ENCODE measurements at places on chromosomes 7 and 10. TPM values are rescaled to one million over a fixed set of nuclear protein-coding genes. Genes with fewer than 3 reads are reported as not detected.

DNA sequence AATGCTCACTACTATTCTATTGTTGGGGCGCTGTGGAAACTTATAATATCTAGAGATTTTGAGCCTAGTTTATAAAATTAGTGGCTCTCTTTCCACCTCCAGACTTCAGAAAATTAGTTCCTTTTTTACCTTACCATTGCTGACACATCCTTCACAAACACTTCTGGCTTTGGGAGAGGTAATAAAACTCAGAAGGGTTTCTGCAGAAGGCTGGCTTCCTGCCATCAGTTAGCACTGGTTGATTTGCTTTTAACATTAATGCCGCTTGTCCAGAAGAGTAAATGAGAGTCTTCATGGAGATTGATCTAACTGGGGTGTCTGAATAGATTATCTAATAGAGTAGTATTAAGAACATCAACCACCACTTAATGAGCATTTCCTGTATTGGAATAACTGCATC, 20.3 kb downstream of the ACSM6 start:
- DNase-seq = no peak

DNA sequence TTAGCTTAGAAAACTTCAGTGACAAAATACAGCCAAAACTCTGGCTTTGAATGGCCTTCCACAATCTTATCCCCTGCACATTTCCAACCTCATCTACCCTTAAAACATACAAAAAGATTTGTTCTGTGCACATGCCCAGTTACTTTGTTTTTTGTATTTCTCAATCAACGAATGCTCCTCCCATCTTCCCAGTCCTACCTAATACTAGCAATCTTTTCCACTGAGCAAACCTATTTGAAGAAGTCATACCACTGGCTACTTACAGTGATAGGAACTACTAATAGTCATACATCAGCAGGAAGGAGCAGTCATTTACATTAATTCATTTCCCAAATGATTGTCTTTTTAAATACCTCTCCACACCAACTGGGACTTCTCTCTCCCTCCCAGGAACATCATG, 2.5 kb downstream of the USP54 start:
- DNase-seq = no peak

GRCh38 chr10:112124866-112125265, 58.7 kb downstream of the GPAM start:
- no peak for DNase-seq

DNA sequence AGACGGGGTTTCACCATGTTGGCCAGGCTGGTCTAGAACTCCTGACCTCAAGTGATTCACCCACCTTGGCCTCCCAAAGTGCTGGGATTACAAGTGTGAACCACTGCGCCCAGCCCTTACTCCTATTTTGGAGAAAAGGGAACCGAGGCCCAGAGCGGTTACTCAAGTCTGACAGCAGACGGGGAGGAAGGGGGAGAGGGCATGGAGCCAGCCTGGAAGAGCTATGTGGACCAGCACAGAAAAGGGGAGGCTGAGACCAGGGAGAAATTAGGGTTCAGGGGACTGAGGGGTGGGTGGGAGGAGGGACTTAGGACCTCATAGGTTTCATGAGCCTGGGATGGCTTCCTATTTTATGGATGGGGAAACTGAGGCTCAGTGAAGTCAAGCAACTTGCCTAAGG, 1.5 kb downstream of the SFRP5 start:
- no peak for DNase-seq

DNA sequence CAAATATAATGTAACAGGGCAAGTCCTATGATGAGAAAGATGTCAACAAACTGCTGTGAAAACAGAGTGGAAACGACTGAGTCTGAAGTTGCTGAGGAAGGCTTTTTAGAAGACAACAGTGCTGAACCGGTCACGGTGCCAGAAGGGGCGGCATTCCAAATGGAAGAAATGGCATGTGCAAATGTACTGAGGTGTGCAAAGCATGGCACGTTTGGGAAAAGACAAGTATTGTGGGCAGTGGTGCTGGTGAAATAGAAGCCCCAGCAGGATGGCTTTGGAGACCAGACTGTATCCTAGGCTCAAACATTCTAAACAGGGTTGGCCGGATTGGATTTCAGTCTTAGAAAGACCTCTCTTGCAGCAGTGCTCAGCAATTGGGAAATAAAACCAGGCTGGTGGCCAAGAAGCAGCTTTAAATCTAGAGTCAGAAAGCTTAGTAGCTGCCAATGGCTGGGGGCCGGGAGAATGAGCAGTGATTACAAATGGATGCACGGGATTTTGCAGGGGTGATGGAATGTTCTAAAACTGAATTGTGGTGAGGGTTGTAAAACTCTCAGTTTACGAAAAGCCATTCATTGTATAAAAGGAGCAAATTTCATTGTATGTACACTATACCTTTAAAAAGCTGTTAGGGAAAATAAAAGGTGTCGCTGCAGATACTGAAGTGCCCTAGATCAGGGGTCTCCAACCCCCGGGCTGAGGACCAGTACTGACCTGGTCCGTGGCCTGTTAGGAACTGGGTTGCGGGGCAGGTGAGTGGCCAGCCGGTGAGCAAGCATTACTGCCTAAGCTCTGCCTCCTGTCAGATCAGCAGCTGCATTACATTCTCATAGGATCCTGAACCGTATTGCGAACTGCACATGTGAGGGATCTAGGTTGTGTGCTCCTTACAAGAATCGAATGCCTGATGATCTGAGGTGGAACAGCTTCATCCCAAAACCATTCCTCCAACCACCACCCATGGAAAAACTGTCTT, 141.6 kb downstream of the HIBADH start:
- no peak for DNase-seq

DNA sequence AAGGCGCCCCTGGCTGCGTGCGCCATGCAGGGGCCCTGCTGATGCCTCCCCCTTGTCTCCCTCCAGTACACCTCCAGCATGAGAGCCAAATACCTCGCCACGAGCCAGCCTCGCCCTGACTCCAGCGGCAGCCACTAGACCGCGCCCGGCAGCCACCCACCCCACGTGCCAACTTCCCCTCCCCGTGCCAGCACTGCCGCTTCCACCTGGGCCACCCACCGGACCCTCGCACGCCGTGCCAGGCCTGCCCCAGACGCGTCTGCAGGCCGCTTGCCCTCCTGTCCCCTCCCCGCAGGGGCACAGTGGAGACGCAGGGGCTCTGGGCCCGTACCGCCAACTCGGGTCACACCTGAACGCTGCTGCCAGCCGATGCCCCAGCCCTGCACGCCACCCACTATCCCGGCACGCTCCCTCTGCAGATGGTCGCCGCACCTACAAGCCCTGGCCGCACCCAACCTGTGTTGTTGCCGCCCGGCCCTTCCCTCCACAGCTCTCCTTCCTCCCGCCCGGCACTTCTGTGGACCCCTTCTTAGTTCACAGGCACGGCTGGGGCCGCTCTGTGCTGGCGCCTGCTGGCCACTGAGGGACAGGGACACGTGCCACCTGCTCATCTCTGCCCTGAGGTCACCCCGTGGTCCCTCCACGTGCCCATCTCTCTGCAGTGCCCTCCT, 26.3 kb upstream of the AMZ1 start:
- no peak for DNase-seq

- no peak for DNase-seq
Measured at GRCh38 chr10:89793649-89794254, 92.4 kb downstream of the KIF20B start.

DNA sequence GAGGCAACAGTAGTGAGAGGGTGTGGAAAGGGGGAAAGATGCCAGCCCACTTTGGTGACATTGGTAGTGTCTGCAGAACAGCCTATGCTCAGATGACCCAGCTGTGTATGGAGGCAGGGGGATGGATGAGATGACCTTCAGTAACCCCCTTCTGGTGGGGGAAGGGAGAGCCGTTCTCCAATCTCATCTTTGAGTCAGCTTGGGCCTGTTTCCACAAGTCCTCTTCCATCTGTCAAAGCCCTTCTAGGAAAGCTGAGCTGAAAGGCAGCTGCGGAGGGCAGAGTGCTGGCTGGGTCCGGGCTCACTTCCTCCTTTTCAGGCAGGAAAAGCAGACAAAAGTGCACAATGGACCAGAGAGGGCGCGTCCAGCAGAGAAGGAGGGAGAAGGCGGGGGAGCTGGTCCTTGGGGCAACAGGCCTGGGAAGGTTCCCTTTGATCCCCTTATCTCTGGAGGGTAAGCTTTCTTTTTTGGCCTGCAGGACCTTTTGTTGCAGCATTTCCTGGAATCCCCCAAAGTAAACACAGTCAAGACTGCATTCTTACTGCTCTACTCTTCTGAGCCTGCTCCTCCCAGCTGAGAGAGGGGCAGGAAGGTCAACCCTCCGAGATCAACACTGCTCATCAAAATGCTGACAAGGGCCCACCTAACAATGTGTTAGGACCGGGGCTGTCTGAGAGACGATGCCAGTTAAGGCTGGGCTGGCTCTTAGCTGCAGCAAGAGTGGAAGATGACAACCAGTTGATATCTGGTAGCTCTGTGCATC, 1.2 kb upstream of the LRMDA start:
- DNase-seq = no peak

Gene OR6B1
- total RNA-seq = not detected

GRCh38 chr7:44057181-44057848, 8.1 kb downstream of the PGAM2 start:
- no peak for DNase-seq

- DNase-seq = no peak
Measured at GRCh38 chr7:34406848-34407530, 251.0 kb upstream of the NPSR1 start.

Gene OPTN
- 70.3 TPM for total RNA-seq

DNA sequence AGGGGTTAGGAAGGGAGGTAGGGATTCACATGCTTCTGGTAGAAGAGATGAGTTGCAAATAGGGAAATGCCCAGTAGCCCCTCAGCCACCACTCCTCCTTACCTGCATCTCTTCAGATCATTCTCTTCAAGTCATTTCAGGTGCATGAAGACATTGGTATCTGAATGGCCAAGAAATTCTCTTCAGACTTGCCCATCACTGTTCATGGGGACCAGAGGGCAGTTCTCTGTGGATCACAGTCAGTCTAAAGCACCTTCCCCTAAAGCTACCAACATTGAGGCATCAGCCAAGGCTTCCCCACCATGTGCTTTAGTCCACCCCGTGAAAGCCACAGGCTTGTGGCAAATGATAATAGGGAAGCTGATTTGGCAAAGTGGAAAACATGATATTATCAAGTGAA, 319.4 kb upstream of the ZNF32 start:
- DNase-seq = no peak

- no peak for DNase-seq
Measured at GRCh38 chr10:68239596-68240150, 7.8 kb upstream of the ATOH7 start.

Gene TMEM270
- total RNA-seq = not detected

Gene DPYSL4
- total RNA-seq = not detected

DNA sequence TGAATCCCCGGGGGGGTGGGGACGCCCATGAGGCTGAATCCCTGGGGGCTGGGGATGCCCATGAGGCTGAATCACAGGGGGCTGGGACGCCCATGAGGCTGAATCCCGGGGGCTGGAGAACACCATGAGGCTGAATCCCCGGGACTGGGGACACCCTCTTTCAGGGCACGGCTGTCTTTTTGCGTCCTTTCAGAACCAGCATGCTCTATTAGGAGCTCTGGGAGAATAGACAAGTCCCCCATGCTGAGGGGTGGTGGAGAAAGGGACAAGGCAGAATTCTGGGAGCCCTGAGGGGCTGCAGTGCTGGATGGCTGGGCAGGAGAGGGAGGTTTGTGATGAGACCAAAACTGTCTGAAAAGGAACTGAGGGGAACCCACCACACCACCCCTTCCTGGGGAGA, 257.3 kb upstream of the TCERG1L start:
- DNase-seq = no peak

- no peak for DNase-seq
Measured at GRCh38 chr7:81264116-81264515, 345.3 kb upstream of the SEMA3C start.

- DNase-seq = no peak
Measured at GRCh38 chr10:132398566-132398991, 1.6 kb downstream of the PWWP2B start.

Gene NCF1
- total RNA-seq = 18.1 TPM

Gene STAMBPL1
- total RNA-seq = 2.2 TPM

DNA sequence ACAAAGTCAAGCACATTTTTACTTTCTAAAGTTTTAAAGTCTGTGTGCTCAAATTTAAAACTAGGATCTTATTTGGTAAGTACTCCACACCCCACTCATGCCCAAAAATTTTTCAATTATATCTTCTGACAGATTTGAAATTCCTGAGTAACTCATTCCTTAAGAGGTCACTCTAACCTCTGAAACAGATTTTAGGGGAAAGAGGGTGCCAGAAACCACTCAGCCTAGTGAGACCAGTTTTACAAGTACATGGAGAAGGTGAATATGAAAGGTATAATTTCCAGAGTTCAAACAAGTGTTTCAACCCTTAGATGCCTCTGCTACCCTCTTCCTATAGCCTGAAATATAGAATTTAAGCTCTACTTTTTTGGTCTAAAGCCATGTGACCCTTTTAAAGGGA, 79.2 kb downstream of the C7orf25 start:
- DNase-seq = no peak

DNA sequence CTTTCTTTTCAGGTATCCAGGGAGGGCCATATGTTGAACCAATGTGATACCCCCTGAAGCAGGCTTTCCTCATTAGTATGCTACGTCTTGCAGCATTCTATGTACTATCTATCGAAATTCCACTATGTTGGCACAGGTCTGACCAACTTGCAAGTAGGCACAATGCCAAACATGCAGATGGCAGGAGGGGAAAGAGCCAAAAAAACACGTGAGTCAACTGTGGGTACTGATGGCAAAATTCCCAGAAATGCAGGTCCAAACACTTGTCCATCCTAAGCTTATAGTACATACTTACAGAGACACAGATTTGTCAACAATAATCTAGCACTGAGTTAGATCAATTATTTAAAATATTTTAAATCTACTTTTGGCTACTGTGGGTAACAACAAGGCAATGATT, 394.9 kb downstream of the DGKB start:
- no peak for DNase-seq

- DNase-seq = no peak
Measured at GRCh38 chr7:3380886-3381685, 80.0 kb downstream of the SDK1 start.

Gene TMEM184A
- total RNA-seq = not detected

Gene IGFBP1
- total RNA-seq = not detected

DNA sequence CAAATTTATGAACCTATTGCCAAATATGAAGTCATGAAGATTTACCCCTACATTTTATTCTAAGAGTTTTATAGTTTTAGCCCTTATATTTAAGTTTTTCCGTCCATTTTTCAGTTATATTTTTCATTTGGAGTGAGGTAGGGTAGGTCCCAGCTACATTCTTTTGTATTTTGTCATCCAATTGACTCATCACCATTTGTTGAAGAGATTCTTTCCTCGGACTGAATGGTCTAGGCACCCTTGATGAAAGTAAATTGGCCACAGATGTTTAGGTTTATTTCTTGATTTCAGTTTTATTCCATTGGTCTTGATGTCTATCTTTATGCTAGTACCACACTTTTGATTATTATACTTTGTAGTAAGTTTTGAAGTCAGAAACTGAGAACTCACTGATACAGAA, 22.7 kb downstream of the CYP2C19 start:
- no peak for DNase-seq

Gene RHOBTB1
- total RNA-seq = 16.7 TPM

DNA sequence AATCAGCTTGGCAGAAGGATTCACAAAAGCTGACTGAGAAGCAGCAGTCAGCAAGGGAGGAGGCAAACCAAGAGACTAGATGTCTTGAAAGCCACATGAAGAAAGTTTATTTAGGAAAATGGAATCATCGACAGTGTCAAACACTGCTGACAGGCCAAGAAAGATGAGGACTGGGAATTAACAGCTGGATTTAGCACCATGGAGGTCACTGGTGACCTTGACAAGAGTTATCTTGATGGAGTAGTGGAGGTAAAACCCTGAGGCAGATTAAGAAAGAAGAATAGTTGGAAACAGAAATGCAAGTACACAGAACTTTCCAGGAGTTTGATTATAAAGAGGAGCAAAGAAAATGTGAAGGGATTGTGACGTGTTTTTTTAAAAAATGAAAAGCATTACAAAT, 51.5 kb downstream of the LMBR1 start:
- DNase-seq = no peak

GRCh38 chr7:145036604-145037405, 201.0 kb upstream of the TPK1 start:
- no peak for DNase-seq

Data from thoracic aorta (tissue), 2 donors.